Stimulated activated CD8-positive, alpha-beta memory T cell treated with anti-CD3 and anti-CD28 coated beads, Interleukin-4, amount 100 ng/mL, for 4 hours (primary cell): ENCODE measurements at places on chromosomes 1 and 21.

DNA sequence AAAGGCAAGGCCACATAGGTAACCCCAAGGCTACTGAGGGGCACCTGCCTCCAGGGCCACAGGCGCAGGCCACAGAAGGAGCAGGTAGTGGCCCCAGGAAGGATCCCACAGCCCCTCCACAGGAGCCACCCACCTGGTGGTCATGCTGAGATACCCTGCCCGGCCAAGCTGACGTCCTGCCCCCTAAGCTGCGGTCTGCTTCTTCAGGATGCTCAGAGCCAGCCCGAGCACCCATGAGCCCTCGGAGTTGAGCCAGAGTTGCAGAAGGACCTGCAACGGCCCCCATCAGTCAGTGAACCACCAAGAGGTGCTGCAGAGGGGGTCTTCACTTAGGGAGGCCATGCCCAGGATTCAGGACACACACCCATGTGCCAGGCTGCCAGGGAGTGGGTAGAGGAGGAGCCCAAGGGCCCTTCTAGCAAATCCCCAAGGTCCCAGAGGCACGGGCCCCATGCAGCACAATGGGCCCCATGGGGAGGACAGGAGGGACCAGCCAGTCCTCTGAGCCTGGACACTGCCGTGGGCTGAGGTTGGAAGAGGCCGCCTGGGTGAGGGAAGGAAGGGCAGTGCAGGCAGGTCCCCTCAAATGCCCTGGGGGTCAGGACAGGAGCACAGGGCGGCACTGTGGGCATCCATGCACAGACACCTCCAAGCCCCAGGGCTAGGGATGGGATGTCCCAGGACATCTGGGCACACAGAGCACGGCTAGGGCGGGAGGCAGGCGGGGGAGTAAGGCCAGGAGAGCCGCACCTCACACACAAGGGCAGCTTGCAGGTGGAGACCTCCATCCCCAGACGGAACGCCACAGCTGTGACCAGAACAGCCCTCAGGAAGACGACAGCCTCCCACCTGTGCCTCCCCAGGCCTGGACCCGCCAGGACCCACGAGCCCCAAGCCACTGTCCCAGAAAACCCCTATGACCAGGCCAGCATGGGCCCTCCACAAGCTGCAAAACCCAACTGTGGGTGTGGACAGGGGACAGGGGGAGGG, 20.5 kb downstream of the WNT9A start:
- DNase-seq: no peak

DNA sequence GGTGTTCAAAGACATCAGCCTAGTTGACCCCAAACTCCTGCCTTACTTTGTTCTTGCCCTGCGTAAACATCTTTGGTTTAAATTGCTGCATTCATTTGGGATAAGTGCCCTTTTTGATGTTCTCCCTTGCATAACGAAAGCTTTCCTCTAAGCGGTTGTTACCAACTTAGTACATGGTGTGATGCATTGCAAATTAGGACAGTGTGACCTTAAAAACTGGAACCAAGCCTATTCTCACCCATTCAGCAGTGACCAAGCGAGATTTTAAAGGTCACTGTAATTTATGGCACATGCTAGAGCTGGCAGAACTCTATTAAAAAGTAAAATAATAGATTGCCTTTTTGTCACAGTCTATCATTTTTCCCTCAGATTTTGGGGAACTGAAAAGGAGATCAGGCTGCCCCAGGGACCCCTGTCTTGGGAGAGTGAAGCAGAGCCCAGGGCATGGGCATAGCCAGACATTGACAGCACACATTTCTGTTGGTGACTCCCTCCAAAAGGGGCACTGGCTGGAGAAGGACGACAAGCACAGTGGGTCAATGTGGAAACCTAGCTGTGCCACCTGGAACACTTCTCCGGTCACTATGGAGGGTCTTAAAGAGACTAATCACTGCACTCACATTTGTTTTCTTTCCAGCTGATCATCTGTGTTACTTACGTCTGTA, 63.9 kb downstream of the KCNK1 start:
- no peak for DNase-seq

DNA sequence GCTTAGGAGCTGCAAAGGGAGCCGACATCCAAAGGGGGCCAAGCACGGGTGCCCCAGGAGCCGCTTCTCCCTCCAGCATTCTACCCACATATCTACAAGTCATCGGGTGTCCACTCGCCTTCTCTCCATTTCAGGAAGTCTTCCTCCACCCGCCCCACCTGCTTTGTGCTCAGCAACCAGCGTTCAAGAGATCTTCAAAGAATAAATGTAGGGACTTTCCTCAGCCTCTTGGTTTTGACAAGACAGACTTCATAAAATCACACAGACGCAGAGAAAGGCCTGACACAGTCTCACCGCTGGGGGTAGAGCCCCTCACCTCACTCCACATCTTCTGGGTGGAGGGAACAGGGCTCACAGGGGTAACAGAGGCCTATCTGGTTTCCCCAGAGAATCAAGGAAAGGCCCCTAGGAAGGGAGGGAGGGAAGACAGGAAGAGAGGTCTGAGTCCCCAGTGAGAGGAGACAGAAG, 49.5 kb downstream of the SSBP3 start:
- DNase-seq: no peak

- DNase-seq: no peak
Observed at GRCh38 chr1:231883382-231883781, 256.8 kb downstream of the DISC1 start.

DNA sequence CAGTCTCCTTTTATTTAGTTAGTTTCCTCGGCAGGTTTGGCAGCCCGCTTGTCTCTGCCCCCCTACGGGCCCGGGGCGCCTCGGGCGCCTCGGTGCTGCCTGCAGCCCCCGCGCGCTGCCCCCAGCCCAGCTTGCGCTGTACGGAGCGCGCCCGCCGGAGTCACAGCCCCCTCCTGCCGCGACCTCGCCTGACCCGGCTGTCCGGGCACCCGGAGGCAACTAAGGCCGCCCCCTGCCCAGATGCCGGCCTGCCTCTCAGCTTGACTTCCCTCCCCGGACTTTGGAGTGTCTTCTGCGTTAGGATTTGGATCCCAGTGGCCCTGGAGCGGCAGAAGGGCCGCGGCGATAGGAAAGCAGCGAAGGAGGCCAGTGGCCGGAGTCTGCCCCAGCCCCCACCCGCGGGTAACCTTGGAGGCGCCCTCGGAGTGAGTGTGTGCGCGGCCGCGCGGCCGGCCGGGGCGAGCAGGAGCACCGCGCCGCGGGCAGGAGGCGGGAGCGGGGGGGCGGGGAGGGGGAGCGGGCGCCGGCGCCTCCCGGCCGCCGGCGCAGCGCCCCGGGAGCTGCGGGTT, 7.6 kb downstream of the CDKN2C start:
- no peak for DNase-seq

DNA sequence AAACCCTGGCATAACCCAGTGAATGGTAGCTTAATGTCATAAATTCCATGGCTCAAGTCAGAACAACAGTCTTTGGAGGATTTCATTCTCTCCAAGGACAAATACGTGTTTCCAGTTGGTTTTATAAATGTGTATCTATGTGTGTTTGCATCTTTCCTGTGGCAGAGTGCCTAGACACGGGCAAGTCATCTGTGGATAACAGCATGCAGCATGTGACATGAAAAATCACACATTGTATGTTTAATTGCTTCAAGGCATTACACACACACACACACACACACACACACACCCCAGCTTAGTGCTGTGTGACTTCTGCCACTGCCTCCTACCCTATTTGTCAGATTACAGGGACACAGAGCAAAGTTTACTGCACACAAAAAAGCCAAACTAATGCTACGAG, 68.2 kb upstream of the SSX2IP start:
- DNase-seq: no peak

- no peak for DNase-seq
Observed at GRCh38 chr1:23578311-23578996, 19.2 kb upstream of the ID3 start.

GRCh38 chr1:215104283-215104682, 21.7 kb downstream of the KCNK2 start:
- no peak for DNase-seq

- DNase-seq: no peak
Observed at GRCh38 chr21:36815284-36815683, 116.4 kb downstream of the SIM2 start.

DNA sequence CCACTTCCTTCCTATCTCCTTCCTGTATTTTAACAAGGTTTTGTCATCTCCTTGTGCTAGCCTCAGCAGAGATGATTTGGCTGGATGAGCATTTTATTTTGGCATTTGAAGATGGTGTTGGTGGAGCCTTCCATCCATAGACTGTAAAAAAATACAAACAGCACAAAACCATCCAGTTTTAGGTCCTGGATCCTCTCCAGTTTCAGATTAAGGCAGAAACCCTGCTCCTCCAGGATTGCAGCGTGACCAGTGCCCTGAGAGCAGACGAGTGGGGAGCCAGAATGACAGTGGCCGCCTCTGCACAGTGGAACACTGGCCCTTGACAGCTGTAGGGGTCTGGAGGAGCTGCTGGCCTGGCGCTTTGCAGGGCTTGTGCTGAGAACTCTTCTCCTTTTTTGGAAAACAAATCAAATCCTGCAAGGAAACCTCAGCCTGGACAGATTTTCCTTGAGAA, 72.2 kb upstream of the GADD45A start:
- DNase-seq: no peak

DNA sequence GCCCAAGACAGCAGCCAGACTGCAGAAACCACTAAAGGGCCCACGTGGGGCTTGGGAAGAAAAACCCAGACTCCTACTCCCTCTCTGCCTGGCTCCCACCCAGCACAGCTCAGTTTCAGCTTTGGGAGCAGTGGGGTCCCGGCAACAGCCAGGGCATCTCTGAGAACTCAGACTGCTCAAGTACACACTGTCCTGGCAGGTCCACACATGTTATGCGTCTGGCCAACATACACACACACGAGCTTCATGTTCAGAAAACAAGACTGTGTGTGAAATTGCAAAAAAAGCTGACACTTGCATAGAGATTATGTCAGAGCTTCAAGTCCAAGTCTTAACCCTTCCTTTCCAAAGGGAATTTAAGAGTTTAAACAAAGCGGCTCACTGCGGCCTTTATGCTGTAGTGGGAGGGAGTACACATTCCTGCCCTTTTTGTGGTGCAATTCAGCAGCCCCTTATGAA, 136.6 kb upstream of the CD34 start:
- no peak for DNase-seq

GRCh38 chr1:241240069-241240468, 116.9 kb downstream of the RGS7 start:
- no peak for DNase-seq

DNA sequence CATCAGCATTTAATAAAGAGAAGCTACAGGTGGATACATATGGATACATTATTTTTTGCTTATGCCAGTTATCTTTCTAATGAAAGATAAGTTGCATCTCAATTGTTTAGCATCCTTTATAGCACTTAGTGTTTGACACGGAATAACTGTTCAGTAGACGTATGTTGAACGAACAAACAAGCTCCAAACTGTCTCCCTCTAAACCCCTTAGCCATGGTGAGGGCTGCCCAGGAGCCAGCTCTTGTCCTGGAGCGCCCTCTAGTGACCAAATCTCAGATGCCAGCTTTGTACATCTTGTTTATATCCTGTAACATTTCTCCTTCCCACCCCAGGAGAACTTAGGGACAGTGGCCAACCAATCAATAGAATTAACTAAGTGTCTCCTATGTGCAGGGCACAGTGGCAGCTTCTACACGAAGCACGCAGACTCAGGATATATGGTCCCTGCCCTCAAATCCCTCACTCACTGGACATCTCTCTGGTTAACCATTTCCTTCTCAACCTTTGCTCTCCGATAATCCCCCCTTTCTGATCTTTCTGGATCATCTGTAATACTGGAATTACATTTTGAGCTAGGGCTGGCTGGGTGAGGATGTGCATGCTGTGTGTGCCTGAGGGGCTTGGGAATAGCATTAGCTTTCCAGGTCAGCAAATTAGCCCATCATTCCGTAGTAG, 22.9 kb downstream of the KCNA10 start:
- peak; percentile 23 for DNase-seq

DNA sequence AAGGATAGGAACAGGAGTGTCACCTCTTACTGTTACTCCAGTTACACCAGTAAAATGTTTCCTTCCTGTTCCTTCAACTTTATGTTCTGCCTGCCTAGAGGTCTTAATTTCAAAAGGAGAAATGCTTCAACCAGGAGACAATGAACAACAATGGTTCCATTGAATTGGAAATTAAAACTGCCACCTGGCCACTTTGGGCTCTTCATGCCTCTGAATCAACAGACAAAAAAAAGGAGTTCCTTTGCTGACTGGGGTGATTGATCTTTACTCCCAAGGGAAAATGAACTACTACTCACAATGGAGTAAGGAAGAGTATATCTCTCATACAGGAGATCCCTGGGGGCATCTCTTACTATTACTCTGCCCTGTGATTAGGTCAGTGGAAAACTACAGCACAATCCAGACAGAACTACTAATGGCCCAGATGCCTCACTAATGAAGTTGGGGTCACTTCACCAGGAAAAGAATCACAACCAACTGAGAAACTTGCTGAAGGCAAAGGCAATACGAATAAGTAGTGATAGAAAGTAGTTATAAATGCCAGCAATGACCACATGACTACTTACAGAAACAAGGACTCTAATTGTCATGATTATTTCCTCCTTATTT, 76.6 kb upstream of the PRDX6 start:
- DNase-seq: no peak

GRCh38 chr1:93820554-93821422, 58.2 kb downstream of the DNTTIP2 start:
- DNase-seq: no peak

GRCh38 chr1:169089776-169090175, 16.7 kb upstream of the ATP1B1 start:
- DNase-seq: no peak

DNA sequence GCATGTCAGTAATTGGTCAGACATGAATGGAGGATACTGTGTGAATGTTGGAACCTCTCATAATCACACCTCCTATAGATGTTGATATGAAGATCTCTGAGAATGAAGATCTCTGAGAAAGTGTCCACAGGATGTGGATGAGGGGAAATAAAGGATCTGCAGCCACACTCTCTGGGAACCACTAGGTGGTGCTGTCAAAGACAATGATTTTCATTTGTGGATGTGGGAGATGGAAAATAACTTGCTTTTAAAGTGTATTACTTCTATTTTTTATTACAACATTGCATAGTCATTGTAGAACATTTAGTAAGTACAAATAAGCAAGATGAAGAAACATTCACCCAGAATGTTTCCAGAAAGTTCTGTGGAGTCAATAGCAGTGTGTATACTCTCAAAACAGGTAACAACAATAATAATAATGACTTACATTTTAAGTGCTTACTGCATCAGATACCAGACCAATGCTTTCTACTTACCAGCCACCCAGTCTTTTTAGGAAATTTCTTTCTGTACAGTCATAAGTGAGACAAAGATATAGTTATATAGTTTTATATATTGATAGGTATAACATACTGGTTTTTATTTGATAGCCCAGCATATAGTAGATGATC, 128.2 kb downstream of the ATG4C start:
- DNase-seq: no peak

GRCh38 chr1:12179111-12179519, 12.3 kb downstream of the TNFRSF1B start:
- peak; percentile 79 for DNase-seq

DNA sequence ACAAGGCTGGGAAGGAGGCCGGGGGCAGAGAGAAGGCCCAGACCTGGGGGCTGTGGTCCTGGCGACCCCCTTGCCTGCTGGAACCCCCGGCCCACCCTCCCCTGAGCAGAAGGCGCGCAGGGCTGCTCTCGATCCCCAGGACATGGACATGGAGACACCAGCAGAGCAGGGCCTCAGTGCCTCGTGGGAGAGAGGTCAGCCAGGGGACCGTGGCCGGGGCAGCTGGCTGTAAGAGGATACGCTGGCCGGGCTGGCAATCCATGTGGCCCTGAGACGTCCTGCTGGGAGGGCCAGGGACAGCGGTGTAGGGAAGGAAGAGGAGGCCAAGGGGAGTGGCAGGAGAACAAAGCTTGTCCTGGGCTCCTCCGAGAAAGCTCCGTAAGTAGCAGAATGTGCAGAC, 132.2 kb downstream of the CASZ1 start:
- no peak for DNase-seq

- no peak for DNase-seq
Observed at GRCh38 chr1:94859174-94859573, 39.0 kb downstream of the SLC44A3 start.
